NCI-H1436 (cell line): ENCODE measurements at places on chromosomes 12 and 14.

- DNase-seq, result no peak
Observed at GRCh38 chr12:1820191-1820895, at the start of gene LRTM2. LRTM2 (plus strand) TSS chr12:1820565; CDS start chr12:1828149, 7,584 bp downstream.

GRCh38 chr12:116692605-116693004 is 45.3 kb downstream of the SPRING1 start:
- DNase-seq, result no peak

DNA sequence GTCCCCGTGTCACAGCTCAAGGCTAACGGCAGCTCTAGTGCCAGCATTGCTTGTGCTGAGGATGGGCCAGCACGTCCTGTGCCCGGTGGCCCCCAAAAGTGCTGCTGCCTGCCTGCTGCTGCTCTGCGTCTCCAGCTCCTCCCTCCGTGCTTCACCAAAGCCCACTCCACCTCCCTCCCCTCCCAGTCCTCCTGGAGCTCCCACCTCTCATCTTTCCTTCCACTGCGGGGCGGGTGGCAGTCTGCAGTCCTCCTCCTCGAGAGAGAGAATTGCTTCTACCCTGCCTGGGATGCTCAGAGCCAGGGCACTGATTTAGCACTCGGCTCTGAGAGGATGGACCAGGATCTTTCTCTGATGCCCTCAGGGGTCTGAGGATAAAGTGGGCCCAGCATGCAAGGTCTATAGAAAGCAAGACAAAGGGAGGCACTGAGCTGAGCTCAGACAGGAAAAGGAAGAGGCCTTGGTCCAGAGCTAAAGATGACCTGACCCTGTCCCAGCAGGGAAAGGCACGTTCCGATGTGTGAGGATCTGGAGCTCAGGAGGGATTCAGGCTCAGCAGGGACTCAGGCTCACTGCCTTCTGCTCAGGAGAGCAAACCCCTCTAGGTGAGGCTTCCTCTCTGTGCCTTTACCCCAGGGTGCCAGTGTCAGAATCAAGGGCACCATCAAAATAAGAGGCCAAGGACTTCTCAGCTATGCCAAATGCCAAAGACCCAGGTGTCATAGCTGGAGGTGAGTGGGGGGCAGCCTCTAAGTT is 113.1 kb upstream of the FKBP4 start:
- DNase-seq, result no peak

- no peak for DNase-seq
Observed at GRCh38 chr12:120007272-120007671, 18.2 kb downstream of the BICDL1 start.

DNA sequence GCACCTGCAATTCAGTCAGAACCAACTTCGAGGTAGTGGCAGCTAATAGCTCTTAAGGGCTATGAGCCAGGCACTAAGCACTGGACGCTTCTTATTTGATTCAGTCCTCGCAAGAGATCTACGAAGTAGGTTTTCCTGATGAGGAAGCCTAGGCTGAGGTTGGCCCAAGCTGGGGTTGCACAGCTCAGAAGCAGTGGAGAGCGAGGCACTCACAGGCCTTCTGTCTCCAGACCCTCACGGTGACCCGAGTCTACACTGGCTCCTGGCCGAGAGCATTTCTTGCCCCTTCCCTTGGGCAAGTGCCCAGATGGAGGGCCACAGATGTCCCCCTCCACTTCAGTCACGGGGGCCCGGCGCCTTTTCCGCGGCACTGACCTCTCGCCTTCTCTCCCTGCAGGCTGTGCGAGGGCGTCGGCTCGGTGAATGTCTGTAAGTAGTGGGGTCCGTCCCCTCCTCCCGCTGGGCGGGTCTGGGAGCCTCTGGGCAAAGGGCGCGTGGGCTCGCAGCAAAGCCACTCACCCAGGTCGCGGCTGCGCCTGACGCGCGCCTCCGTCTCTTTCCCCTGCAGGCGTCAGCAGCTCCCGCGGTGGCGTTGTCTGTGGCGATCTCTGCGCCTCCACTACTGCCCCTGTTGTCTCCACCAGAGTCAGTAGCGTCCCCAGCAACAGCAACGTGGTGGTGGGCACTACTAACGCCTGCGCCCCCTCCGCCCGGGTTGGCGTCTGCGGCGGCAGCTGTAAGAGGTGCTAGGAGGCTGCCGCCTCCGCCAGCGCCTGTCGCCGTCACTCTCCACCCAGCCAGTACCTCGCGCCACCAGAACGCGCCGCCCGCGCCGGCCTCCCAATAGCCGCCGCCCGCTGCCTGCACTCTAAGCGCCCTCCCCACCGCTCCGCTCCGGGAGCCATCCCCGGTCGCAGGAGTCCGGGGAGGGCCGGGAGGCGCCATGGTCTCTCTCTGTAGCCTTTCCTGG is 13.1 kb downstream of the KRT83 start:
- peak; percentile 45 for DNase-seq

GRCh38 chr12:112810235-112810917 is 18.8 kb downstream of the RPH3A start:
- DNase-seq, result no peak

DNA sequence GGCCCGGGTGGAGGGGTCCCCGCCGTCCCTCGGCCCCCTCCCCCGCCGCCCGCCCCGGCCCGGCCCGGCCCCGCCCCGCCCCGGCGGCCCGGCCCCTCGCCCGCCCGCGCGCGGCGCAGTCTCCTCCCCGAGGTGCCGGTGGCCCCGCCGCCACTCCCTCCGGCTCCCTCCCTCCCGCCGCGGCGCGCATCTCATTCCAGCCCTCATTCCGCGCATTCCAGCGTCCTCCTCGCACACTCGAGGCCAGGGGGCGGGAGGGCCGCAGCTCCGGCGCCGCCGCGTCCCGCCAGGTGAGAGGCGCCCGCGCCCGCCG is at the start of gene TEAD4:
TEAD4 (plus strand) TSS at position 206 of the 313 bp plus-strand sequence.
- DNase-seq, result no peak

DNA sequence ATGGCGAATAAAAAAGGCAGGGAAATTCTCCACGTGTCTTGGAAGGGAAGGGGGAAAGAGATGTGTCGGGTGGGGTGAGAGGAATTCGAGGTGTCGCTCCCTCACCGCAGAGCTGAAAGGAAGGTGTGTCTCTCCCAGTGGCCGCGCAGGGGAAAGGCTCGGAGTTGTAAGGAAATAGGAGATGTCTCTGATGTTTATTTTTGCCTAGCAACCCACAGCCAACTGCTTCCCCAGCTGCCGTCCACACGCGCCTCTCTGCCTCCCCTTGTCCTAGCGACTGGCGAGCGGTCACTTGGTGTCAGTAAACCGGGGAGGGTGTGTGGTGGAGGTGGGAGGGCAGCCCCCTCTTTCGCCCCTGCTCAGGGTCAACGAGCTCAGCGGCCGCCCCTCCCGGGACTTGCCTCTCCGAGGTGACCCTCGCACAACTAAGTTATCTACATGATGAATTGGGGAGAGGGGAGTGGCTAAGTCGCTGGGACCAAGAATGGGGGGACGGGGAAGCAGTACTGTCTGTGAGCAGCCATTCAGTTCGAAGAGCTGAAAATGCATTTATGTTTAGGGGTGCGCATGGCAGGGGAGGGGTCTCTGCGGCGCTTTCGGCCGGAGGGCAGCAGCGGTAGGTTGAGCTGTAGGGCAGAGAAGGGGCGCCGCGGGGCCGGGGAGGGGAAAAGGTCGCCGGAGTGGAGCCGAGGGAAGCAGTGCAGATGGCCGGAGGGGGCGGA is 585 bp upstream of the DYRK2 start:
- DNase-seq, result peak; percentile 65

GRCh38 chr14:21001218-21001617 is 2.1 kb downstream of the SLC39A2 start:
- DNase-seq, result no peak

DNA sequence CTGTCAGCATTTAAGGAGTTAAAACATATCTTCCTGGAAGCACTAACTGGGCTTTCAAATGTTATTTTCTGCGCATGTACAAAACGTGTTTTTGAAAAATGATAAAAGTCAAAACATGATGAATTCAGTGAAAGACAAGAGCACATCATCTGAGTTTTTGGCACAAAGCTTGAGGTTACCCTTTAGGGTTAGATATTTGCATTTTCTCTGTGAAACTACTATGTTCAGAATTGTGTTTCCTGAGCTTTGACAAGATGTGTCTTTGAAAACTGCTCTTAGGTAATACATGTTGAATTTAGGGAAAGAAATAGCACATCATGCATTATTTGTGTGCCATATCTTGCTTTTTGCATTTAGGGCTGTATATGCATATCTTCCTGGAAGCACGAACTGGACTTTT is 79.0 kb downstream of the ASCL4 start:
- DNase-seq, result no peak

- DNase-seq, result no peak
Observed at GRCh38 chr12:51493281-51493680, 68.7 kb downstream of the SLC4A8 start.

DNA sequence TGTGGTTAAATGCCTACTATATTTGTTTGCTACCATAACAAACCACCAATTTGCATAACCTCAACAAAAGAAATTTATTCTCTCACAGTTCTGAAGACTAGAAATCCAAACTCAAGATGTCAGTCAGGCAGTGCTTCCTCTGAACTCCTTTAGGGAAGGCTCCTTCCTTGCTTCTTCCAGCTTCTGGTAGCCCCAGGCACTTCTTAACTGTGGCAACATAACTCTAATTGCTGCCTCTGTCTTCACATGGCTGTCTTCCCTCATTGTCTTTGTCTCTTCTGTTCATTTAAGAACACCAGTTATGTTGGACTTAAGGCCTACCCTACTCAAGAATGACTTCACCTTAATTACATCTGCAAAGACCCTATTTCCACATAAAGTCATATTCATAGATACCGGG is 206.9 kb downstream of the SYT1 start:
- no peak for DNase-seq

DNA sequence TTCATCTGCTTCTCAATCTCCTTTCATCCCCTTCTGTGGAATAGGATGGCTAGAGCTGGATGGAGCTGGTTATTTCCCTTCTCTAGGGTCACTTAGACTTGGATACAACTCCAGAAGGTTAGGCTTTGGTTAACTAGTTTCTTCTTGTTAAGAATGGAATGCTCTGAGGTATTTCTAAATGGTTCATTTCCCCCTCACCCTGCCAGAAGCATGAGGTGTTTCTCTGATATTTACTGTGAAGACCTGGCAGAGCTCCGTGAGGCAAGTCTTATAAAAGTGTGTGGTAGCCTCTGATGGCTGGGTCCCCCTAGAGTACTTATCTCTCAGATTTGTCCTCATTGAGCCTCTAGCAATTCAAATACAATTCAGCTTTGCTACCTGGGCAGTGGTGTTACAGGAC is 207.9 kb downstream of the SLC16A7 start:
- no peak for DNase-seq

DNA sequence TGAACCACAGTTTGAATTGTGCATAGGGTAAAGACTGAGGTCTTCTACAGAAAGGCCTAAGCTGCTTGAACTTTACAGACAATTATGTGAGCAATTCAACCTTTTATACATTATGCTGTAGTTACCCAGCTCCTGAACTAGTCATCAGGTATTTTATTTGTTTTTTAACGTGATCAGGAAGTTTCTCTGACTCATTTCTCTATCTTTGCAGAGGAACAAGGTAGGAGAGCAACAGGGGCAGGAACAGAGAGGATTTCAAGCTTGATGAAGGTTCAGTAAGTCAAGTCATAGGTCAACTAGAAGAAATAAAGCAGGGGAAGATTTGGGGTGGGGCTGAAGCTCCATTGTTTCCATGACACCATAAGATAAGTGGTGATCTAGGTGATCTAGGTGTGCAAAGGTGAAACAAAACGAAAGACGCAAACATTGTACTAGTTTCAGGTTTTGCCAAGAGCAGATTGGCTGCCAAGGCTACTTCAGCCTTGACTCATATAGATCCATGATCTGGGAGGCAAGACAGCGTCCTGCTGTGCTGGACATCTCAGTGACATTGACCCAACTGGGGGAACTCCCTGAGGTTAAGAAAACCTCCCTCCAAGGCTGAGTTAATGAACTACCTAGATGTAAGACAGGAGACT is 198.1 kb downstream of the DAD1 start:
- DNase-seq, result no peak

- no peak for DNase-seq
Observed at GRCh38 chr12:120662879-120663278, 22.5 kb downstream of the CABP1 start.

DNA sequence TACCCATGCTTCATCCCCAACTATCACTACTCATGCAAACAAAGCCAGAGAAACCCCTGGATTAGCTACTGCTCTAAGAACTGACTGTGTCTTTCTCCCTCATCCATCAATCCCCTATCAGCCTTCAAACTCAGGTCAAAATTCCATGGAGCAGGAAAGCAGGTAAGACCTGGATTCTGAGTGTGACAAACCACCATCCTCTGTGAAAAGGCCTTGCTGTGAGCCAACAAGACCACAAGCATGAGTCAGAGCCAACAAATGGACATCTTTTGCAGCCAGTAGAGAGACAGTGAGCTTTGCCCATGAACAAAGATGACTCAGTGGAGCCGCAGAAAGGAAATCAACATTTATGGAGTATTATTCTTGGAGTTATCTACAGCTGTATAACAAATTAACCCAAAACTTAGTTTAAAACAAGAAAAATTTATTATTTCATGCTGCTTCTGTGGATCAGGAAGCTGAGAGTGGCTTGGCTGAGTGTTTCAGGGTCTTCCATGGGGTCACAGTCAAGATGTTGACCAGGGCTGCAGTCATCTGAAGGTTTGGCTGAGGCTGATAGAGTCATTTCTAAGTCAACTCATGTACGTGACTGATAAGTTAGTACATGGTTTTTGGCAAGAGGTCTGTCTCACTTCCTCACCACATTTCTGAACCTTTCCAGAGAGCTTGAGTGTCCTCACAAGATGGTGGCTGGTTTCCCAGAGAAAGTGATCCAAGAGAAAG is 61.1 kb downstream of the PITPNM2 start:
- no peak for DNase-seq

DNA sequence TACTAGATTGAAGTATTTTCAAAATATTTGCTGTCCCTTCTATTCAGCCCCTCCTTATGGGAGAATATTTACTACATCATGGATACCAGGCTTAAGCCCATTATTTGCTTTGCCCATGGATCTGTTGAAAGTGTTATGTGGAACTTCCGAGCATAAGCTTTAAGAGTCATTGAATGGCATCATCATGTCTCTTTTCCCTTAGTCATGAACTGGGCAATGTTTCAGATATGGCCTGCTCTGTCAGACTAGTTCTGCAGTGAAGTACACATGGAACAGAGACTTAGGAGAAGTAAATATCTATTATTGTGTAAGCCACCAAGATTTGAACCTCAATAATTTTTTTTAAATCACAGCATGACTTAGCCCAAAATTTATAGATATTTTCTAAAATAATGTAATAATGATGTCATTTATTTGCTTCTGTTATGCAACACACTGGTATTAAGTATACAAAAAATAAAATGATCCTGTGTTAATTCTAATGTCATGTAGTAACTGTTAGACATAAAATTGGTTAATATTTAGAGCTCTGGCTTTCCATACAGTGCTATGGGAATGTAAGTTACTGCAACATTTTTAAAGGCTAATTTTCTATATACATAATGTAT is 1097.3 kb downstream of the SLC16A7 start:
- DNase-seq, result no peak

GRCh38 chr12:65642061-65642661 is 182.1 kb upstream of the HMGA2 start:
- no peak for DNase-seq

DNA sequence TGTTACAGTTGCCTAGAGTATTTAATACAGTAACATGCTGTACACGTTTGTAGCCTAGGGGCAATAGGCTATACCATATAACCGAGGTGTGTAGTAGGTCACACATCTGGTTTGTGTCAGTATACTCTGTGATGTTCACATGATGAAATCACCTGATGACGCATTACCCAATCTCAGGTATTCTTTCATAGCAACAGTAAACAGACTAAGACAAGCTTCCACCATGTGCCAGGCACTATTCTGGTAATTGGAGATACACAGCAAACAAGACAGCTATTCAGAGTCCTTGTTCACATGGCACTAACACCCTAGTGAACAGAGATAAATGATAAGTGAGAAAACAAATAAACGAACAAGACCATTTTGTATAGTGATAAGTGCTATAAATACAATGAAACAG is 3.8 kb upstream of the PDE3A start:
- DNase-seq, result no peak

- no peak for DNase-seq
Observed at GRCh38 chr12:27838543-27839185, 58.6 kb upstream of the MANSC4 start.
